ENCODE measurements at places on chromosomes 2 and 18.

GRCh38 chr2:240435948-240436682 is 652 bp downstream of the GPC1 start:
- DNase-seq = peak; percentile 20

GRCh38 chr18:78612318-78612717 is 367.3 kb upstream of the SALL3 start:
- DNase-seq = no peak

DNA sequence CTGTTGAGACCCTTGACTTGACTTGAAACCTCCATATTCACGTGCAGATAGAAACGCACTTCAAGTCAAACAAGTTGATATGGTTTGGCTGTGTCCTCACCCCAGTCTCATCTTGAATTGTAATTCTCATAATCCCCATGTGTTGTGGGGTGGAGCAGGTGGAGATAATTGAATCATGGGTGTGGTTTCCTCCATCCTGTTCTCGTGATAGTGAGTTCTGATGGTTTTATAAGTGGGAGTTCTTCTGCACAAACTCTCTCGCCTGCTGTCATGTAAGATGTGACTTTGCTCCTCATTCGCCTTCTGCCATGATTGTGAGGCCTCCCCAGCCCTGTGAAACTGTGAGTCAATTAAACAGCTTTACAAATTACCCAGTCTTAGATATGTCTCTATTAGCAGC is 21.4 kb downstream of the SLC3A1 start:
- peak; percentile 50 for DNase-seq

DNA sequence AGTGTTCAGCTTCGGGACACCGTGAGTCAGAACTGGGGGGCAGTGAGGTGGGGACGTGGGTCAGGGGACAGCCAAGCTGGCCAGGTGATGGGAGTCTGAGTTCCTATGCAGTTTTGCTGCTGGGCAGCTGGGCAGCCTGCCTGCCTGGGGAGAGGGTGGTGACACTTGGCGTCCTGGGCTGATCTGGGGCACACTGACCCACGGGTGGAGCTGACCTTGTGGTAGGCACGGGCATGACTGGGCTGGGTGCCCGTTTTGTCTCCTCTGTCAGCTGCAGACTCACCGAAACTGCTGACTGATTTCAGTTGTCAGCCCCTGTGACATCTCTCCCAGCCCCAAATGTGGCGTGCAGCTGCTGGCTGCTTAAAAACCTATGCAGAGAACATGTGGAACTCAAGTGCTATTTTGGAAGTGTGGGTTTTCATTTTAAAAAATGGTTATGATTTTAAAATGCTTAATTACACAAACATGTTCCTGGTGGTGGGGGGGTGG is 32.6 kb upstream of the E2F6 start:
- no peak for DNase-seq

- DNase-seq = no peak
These were observed 181.0 kb downstream of the ERBB4 start for GRCh38 chr2:212357606-212358005.

- DNase-seq = peak; percentile 97
These were observed 33.8 kb upstream of the IMPA2 start for GRCh38 chr18:11947214-11948191.

DNA sequence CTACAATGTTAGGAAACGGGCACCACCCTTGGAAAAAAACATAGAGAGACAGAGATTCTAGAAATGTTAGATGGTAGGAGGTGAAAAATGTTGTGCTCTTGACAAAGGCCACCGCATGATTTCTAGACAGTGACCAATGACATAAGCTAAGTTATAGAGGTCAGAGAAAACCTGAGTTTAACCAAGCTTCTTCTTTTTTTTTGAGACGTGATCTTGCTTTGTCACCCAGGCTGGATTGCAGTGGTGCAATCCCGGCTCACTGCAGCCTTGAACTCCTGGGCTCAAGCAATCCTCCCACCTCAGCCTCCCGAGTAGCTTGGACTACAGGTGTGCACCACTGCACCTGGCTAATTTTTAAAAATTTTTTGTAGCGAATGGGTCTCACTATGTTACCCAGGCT is 13.0 kb downstream of the FER1L5 start:
- DNase-seq = no peak

- DNase-seq = no peak
These were observed 208.1 kb downstream of the IKZF2 start for GRCh38 chr2:212943351-212943750.

GRCh38 chr2:199160677-199161465 is 296.9 kb downstream of the SATB2 start:
- peak; percentile 19 for DNase-seq

All from small intestine (tissue), 16 donors.